ENCODE measurements at places on chromosomes 4 and X.

DNA sequence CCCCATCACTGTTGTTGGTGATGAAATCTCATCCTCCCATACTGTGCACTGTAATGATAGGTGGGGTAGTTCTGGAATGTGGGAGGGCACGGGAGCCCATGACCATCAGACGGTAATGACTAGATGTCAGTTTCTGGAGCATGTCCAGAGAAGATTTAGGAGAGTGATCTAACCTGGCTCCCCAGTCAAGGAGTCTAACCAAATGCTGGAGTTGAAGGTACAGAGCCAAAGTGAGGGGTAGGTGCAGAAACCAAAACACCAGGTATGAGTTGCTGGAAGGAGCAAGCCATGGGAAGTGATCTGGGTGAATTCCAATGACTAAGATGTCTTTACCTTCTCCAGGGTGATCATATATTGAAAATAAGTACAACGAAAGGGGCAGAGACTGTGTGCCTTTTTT lies 296.9 kb downstream of the INPP4B start:
- no peak for DNase-seq

DNA sequence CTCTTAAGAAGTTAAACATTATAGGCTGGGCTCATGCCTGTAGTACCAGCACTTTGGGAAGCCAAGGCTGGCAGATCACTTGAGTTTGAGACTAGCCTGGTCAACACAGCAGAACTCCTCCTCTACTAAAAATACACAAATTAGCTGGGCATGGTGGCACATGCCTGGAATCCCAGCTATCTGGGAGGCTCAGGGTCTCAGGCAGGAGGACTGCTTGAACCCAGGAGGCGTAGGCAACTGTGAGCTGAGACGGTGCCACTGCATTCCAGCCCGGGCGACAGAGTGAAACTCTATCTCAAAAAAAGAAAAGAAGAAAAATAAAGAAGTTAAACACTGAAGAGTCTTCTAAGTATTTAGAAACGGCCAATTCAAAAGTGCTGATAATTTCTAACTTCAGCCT lies 164.3 kb upstream of the GALNTL6 start:
- no peak for DNase-seq

DNA sequence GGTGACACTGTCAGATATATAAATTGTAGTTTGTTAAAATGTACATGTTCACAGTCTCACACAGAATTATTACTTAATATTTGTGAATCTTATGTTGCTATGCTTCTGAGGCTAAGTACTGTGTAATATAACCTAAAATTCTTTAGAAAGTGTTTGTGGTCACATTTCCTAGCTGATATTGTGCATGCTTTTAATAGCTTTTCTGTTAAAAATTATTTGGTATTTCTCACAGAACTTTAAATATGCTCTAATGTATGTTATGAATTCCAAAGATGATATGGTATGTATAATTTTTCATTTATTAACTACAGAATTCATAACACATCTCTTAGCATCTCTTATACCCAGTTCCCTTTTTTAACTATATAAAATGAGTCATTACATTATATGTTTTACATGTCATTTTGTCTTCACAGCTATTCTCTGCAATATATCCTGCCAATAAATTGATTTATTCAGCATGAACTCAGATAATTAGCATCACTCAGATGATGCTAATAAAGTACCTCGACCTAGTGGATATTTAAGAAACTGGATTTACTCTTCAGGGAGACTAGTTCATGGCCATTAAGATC lies 9.3 kb downstream of the PTPN13 start:
- DNase-seq = no peak

DNA sequence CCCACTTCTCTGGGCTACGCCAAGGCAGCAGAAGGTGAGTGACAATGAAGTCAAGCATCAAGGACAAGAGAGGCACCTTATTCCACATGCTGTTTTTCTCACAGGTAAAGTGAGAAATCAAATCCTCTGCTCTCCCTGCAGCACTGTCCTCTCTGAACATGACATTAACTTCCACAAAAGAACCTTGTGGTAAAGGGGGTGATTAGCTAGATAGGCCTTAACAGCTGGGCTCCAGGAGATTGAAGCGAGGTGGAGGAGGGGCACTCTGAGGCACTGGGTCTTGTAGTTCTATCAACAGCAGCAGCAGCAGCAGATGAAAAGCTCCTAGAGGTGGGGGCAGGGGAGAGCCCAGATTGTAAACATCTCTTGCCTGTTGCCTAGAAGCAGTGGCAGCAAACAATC lies 96.8 kb upstream of the CXXC4 start:
- DNase-seq = no peak

- DNase-seq = no peak
These were observed 63.0 kb downstream of the CPZ start for GRCh38 chr4:8655411-8656184.

GRCh38 chr4:185849664-185850550 lies 37.9 kb upstream of the SORBS2 start:
- DNase-seq = no peak

- DNase-seq = no peak
These were observed 5.6 kb upstream of the SMIM31 start for GRCh38 chr4:164748375-164748774.

DNA sequence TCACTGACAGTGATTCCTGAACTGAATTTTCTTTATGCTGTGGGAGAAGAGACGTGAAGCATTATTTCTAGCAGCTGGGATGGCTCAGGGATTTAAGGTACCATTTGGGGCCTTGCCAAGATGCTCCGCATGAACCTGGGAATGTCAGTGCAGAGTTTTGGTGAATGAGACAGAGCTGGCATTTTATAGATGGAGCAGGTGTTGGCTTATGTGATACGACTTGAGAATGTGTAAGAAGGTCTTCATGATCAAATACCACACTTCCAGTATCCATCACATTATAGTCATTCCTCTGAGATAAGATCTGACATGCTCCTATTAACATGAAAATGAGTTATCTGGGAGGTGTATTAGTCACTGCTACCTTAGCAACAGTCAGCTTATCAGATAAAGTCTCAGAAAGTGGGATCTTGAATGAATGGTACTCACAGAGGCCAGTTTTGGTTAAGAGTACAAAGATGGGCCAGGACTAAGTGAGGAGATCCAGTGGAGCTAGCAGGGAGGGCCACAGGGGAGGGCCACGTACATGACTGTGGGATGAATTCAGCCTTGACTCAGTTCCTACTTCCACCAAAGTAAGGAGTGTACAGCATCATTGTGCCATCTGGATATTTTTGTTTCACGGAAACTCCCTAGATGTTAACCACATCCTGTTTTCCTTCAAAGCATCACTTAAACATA lies 116.7 kb downstream of the SPCS3 start:
- no peak for DNase-seq

DNA sequence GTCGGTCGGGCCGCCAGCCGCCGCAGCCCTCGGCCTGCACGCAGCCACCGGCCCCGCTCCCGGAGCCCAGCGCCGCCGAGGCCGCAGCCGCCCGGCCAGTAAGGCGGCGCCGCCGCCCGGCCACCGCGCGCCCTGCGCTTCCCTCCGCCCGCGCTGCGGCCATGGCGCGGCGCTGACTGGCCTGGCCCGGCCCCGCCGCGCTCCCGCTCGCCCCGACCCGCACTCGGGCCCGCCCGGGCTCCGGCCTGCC lies 213 bp downstream of the NFKB1 start:
- DNase-seq = no peak

- DNase-seq = no peak
These were observed 30.3 kb upstream of the PSAPL1 start for GRCh38 chr4:7465017-7465416.

- no peak for DNase-seq
These were observed 363.6 kb upstream of the FAM241A start for GRCh38 chr4:111781611-111782010.

DNA sequence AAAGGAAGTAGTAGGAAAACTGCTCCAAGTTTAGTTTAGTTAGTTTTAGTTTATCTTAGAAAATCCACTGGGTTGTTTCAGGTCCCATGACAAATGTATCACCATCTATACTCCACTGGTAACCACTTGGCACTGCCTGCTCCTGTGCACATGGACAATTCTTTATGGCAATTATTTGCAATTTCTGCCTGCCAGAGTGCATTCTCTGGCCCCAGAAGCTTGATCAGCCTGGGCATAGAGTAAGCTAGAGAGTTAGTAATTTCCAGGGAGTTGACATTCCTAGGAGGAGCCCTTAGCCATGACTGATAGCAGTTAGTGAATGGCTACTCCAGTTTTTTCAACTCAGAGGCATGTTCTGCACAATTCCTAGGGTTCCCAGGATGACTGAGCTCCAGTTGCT lies 203.2 kb upstream of the FGF13 start:
- no peak for DNase-seq

GRCh38 chrX:2503591-2504500 lies 3.1 kb upstream of the DHRSX start:
- no peak for DNase-seq

DNA sequence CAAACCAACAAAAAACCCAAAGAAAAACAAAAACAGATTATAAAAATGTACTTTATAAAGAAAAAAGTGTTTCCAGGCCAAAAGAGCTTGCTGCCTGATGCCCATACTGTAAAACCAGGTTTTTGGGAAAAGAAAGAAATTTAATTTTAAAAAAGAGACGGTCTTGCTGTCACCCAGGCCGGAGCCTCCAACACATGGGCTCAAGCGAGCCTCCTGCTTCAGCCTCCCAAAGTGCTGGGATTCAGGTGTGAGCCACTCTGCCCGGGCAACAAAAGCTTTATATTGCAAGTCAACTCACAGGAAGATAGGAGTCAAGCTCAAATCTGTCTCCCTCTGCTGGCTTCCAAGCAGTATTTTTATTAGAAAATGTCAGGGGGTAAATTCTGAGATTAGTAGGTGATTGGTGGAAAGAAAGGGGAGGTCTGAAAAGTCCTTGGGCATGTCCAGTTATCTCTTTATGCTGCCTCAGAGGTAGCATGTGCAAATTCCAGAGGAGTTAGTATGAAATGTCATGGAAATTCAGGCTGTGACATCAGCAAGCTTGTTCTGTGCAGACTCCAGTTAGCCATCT lies 39.4 kb downstream of the MGST2 start:
- no peak for DNase-seq

- DNase-seq = no peak
These were observed 714.9 kb upstream of the ADGRL3 start for GRCh38 chr4:60485276-60485675.

- DNase-seq = no peak
These were observed 227.6 kb downstream of the PRDM5 start for GRCh38 chr4:120694973-120695372.

- DNase-seq = no peak
These were observed 1153.0 kb upstream of the INTU start for GRCh38 chr4:126479709-126480108.

DNA sequence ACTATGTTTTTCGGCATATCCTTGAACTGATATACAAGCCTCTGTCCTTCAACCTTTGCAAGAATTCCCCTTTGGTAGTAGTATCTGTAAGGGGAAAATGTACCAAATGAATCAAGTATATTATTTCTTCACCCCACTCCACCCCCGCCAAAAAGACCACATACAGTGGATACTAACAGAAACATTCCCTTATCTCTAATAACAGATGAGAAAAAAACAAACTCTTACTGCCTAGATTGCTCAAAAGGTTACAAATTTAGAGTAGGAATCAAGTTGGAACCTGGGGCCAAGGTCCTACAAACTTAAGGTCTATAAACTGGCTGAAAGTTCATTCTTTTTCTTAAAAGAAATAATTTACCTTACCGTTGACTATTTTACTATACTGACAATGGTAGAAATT lies 45.0 kb downstream of the NOCT start:
- no peak for DNase-seq

- DNase-seq = no peak
These were observed 22.3 kb upstream of the MAOA start for GRCh38 chrX:43633757-43634156.

DNA sequence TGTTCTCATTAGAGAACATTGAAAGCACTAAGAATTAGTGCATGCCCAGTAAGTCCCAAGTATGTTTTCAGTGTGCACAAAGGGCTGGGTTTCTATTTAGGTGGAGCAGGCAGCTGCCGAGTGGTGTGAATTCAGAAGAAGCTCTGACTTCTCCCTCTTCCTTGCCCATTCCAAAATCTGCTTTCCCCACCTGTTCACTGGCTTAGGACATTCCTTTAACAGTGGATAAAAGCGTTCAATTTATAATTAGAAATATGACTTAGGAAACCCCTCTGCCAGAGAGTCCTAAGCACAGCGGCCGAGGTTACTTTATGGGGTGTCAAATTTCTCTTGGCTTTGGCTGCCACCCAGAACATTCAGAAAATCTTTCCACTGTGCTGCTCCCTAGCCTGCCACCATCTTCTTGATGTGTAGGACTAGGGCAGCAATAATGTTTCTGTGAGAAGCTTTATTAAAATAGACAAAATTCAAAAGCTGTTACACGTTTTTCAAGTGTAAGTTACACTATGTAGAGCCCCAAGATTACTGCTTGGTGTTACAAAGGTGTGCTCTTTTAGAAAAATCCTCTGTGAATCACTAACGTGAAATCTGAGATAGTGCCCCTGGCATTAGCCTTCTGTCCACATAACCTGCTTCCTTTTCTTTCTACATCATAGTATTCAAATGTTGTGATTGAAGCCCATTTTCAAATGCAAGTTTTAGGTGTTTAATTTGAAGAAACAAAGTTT lies 191.6 kb upstream of the ANKRD50 start:
- no peak for DNase-seq

DNA sequence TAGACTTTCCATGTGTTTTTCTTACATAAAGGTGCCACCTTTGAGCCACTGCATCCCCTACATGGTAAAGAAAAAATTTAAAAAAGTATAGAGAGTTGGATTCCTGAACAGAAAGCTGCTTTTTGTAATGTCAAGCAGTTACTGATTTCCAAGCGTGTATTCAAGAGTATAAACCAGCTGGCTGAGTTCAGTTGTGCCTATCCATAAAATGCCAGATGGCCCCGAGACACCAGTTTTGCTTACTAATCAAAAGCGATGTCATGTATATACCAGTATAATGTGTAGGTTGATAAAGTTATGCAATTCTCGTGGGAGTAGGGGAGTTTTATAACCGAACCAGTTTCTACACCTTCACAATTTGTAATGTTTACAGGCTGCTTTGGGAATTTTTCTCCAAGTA lies 26.2 kb upstream of the PNPLA4 start:
- no peak for DNase-seq

- DNase-seq = no peak
These were observed 7.7 kb upstream of the SLC10A6 start for GRCh38 chr4:86856896-86857295.

DNA sequence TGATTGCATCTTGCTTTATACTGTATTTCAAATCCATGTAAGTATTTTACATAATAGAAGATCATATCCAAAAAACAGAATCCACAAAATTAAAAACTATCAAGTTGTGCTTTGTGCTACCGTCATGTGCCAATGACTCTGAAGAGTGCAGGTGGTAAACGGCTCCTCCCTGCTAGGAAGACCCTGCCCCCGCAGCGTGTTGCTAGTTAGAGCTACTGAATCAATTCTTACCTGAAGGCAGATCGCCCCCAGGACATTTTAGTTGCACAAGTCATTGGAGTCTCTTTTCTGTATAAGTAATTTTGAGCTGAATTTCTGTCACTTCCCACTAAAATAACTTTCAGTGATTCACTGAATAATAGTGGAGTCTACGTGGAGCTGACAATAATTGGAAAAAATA lies 599.5 kb upstream of the ZFP42 start:
- DNase-seq = no peak

DNA sequence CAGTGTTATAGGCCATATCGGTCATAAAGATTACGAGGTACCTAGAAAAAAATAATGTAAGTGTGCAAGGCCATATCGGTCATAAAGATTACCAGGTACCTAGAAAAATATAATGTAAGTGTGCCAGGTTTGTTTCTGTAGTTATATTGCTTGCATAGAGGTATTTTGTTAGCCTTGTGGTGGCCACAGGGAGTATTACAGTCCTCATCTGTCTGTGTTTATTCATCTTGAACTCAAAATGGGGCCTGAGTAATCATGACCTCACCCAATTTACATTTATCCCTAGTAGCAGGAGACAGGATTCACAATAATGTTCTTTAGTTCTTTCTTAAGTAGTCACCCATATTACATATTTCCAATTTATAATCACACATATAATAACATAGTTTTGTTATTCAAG lies 459.7 kb downstream of the MID1IP1 start:
- DNase-seq = no peak

Measured in KG1 (cell line).